Natural killer cell (primary cell): ENCODE measurements at places on chromosomes 3 and 15. TPM values are rescaled to one million over a fixed set of nuclear protein-coding genes. Genes with fewer than 3 reads are reported as not detected.

GRCh38 chr3:102791641-102792589 lies 357.1 kb downstream of the ZPLD1 start:
- H3K4me3 ChIP-seq = no peak overlapping the region
- no peaks in the 10 kb centered on the region for H3K4me1 ChIP-seq
- no peaks in the 10 kb centered on the region for H3K36me3 ChIP-seq
- no peak for DNase-seq
- no peaks in the 10 kb centered on the region for H3K27me3 ChIP-seq

DNA sequence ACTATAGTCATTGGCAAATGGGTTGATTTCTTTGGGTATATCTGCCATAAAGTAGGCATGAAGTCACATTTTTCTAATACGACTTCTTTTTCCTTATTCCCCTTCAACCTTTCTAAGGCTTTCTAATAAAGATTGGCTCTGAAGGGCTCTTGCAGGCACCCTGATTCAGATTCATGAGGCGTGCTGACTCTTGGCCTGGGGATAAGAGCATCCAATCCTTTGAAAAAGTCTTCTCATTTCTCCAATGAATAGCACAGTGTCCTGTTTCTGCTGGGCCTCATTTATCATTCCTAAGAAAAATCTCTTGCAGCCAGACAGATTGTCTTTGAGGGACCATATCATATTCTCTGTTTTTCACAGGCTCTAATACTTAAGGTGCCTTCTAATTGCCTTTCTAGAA lies 32.3 kb upstream of the BNIP2 start:
- H3K4me3 ChIP-seq = no peak overlapping the region
- no peaks in the 10 kb centered on the region for H3K4me1 ChIP-seq
- H3K36me3 ChIP-seq = no peaks in the 10 kb centered on the region
- H3K27ac ChIP-seq = no peak overlapping the region

DNA sequence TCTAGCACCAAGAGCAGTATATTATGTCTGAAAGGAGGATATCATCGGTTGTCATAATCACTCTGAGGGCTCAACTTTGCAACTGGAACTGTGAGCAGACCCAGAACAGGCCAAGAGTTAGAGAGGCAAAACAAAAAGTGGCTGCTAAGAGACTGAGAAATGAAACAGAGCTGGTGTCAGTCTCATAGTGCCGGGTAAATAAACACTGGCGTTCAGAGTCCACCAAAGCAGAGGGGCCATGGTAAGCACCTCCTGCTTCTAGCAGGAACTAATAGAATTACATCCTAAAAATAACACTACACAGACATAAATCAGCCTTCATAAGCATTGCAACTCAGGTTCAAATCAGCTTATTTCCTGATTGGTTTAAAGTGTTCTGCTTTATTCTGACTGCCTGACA lies 10.3 kb upstream of the IL12A start:
- no peak for DNase-seq
- H3K4me3 ChIP-seq = no peak overlapping the region
- no peak overlapping the region for H3K27ac ChIP-seq
- no peaks in the 10 kb centered on the region for H3K36me3 ChIP-seq
- no peaks in the 10 kb centered on the region for H3K27me3 ChIP-seq
- no peaks in the 10 kb centered on the region for H3K4me1 ChIP-seq

Gene HDC
- total RNA-seq = 9.5 TPM

Gene LEKR1
- 1.1 TPM for total RNA-seq

GRCh38 chr3:132550579-132551305 lies 46.3 kb upstream of the ACKR4 start:
- no peaks in the 10 kb centered on the region for H3K27me3 ChIP-seq
- H3K27ac ChIP-seq = no peak overlapping the region
- no peaks in the 10 kb centered on the region for H3K4me1 ChIP-seq
- no peaks in the 10 kb centered on the region for H3K36me3 ChIP-seq
- DNase-seq = no peak

GRCh38 chr15:65653341-65653740 lies 31.6 kb downstream of the SLC24A1 start:
- no peaks in the 10 kb centered on the region for H3K27me3 ChIP-seq
- peaks cover 42% of the 10 kb centered on the region for H3K36me3 ChIP-seq
- H3K4me1 ChIP-seq = no peaks in the 10 kb centered on the region
- no peak overlapping the region for H3K27ac ChIP-seq
- no peak overlapping the region for H3K4me3 ChIP-seq

GRCh38 chr15:37106490-37107001 lies 6.2 kb upstream of the MEIS2 start:
- no peak for DNase-seq
- H3K27ac ChIP-seq = no peak overlapping the region
- H3K36me3 ChIP-seq = no peaks in the 10 kb centered on the region
- no peak overlapping the region for H3K4me3 ChIP-seq
- peaks cover 10% of the 10 kb centered on the region for H3K4me1 ChIP-seq
